Stimulated activated CD8-positive, alpha-beta memory T cell treated with anti-CD3 and anti-CD28 coated beads, Interleukin-4, amount 100 ng/mL, for 1 hour (primary cell): ENCODE measurements at places on chromosomes 7 and 10.

GRCh38 chr10:13644866-13645265 is 58.1 kb downstream of the PRPF18 start:
- DNase-seq: no peak

DNA sequence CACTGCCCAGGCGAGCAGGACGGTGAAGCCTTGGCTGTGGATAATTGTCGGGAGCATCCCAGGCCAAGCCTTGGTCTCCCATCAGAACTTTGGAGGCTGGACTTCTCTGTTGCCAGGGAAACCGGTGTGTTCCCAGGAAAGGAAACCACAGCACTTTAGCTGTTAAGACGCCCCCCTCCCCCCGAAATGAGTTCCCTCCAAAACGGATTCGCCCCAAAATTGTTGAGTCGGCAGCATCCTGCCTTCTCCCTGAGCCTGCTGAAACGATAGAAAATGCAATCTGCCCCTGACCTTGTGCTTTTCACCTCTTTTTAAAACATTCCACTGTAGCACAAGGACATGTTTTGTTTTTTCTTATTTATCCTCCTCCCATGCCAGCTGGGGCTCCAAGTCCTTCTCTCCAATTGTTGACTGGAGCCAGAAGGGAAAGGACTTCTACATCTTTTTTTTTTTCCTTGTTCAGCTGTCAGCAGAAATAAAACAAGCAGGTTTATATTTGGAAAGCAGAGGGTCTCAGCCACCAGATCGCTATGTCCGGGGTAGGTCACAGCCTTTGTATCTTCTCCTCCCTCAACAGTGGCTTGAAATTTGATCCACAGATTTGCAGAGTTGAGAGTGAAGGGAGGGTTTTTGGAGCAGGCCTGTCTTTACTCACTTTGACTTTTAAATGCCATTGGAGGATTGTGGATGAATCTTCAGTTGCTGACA is 116.5 kb downstream of the ZMIZ1 start:
- no peak for DNase-seq

DNA sequence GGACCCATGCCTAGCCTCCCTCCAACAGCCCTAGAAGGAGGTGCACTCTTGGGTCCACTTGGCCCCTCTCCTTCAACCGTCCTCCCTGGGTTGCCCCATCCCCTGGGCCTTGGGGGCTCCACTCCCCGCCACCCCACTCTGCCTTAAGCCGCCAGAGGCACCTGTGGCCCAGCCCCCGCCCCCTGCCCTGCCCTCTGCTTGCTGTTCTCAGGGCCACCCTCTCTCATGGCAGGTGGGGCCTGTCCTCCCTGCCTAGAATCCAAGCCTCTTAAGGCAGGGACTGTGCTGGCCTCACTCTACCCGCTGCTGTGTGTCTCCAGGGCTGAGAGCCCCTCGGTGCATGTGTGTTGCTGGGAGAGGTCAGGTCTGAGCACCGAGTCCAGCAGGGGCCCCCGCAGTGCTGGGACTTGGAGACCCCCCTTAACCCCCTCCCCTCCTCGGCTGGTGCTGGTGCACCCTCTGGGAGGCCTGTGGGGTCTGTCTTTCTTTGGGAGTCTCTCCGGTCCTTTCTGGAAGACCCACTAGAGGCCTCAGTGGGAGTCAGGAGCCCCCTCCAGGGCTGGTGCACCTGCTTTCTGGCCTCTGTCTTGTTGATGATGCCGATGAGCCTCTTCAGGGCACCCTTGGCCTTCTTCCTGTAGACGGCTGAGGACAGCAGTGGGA is 43.8 kb downstream of the CFAP46 start:
- no peak for DNase-seq

- DNase-seq: no peak
These were observed 256.8 kb downstream of the BMPER start for GRCh38 chr7:34162027-34162565.

GRCh38 chr7:96833676-96834453 is 124.2 kb upstream of the SEM1 start:
- DNase-seq: no peak

- DNase-seq: no peak
These were observed 625.4 kb upstream of the POM121L12 start for GRCh38 chr7:52410032-52410431.
